MM.1S (cell line): ENCODE measurements at places on chromosomes 7 and 10.

- H3K27me3 ChIP-seq = no peaks in the 10 kb centered on the region
- no peaks in the 10 kb centered on the region for H3K36me3 ChIP-seq
- H3K4me3 ChIP-seq = no peak overlapping the region
- no peak overlapping the region for H3K27ac ChIP-seq
Measured at GRCh38 chr7:95840953-95841950, 68.9 kb downstream of the DYNC1I1 start.

- no peaks in the 10 kb centered on the region for H3K4me1 ChIP-seq
- no peak overlapping the region for H3K27ac ChIP-seq
Measured at GRCh38 chr10:19828278-19829049, 12.2 kb downstream of the PLXDC2 start.

DNA sequence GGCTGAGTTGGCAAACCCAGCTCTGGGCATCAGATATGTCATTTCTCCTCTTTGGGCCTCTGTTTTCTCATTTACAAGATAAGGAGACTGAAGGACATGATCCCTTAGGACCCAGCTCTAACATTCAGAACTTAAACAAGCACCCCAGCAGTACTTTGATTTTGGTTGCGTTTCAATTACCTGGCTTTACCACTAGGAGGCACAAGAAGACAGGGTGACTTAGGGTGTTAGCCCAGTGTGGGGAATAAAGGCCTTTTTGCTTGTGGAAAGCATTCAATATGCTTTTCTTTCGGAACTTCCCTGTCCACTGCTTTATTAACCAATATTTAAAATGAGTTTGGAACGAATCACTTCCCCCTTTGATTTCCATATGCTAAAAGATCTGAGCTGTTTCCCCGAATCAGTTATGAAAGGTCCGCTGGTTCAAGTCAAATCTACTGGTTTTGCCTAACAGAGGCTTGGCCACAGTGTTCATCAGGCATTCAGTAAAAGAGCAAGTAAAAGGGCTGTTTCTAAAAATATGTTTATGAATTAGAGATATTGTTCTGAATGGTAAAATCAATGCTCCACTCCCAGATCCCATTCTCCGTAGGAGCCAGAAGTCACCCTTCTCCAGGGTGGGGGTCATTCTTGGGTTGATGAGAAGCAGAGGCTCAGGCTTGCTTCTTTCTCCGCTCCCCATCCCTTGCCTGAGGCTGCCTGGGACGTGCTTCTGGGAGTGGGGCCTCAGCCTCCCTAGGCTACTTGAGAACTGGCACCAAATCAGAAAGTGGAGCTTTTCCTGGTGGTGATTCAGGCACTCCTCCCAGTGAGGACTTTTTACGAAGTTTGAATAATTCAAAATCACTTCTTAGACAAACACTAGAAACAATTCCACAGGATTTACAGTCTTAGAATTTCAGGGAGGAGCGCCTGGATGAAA lies 105.5 kb downstream of the MYOF start:
- H3K36me3 ChIP-seq = no peaks in the 10 kb centered on the region
- H3K4me1 ChIP-seq = no peaks in the 10 kb centered on the region
- no peak overlapping the region for H3K27ac ChIP-seq
- H3K4me3 ChIP-seq = no peak overlapping the region
- DNase-seq = peak; percentile 67

GRCh38 chr7:128384726-128385125 lies 23.2 kb upstream of the PRRT4 start:
- no peaks in the 10 kb centered on the region for H3K4me1 ChIP-seq
- H3K27me3 ChIP-seq = peaks cover 5% of the 10 kb centered on the region
- no peak overlapping the region for H3K27ac ChIP-seq
- no peak overlapping the region for H3K4me3 ChIP-seq
- no peaks in the 10 kb centered on the region for H3K36me3 ChIP-seq

GRCh38 chr7:152959610-152960009 lies 200.1 kb downstream of the ACTR3B start:
- no peak for DNase-seq
- H3K27me3 ChIP-seq = no peaks in the 10 kb centered on the region
- H3K4me3 ChIP-seq = no peak overlapping the region
- H3K4me1 ChIP-seq = no peaks in the 10 kb centered on the region

DNA sequence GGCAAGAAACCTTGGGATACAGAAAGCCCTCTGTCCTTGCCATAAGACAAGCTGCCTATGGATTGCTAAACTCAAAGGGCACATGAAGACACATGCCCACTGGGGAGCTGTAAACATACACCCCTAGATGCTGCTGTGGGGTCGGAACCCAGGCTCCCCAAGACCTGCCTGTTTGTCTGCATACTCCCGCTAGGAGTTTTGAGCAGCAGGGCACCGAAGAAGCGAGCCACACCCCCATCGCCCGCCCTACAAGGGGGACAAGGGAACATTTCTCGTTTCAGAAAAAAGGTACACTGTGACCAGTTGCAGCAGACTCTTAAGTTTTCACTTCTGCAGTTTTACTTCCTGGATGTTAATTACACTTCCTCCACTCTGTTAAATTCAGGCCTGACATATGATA lies 680.2 kb upstream of the GHITM start:
- no peaks in the 10 kb centered on the region for H3K36me3 ChIP-seq
- DNase-seq = no peak
- no peak overlapping the region for H3K27ac ChIP-seq
- H3K4me3 ChIP-seq = no peak overlapping the region
- no peaks in the 10 kb centered on the region for H3K27me3 ChIP-seq
- no peaks in the 10 kb centered on the region for H3K4me1 ChIP-seq

DNA sequence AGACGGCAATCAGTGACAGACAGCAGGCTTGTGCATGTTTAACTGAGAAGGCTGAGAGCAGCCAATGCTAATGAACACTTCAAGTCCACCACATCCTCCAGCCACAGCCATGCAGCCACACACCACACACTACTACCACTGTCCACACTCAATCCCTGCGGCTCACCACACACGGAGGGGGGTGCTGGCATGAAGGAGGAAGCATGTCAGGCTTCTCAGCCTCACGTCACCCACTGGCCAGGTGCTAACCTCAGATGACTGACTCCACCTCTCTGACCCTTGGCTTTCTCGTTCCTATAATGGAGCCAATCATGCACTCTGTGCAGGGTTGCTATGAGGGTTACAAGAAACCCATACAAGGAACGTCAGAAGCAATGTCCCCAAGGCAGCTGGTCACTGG lies 165.4 kb upstream of the RNF32 start:
- H3K36me3 ChIP-seq = no peaks in the 10 kb centered on the region
- no peak overlapping the region for H3K4me3 ChIP-seq
- no peak for DNase-seq
- H3K4me1 ChIP-seq = no peaks in the 10 kb centered on the region
- 0 out of 2 replicates have a peak, but pooled peaks cover 8% of the 10 kb centered on the region for H3K27me3 ChIP-seq

GRCh38 chr10:122170802-122171201 lies 100.3 kb upstream of the BTBD16 start:
- H3K27ac ChIP-seq = no peak overlapping the region
- H3K36me3 ChIP-seq = no peaks in the 10 kb centered on the region
- H3K27me3 ChIP-seq = no peaks in the 10 kb centered on the region
- no peaks in the 10 kb centered on the region for H3K4me1 ChIP-seq
- no peak for DNase-seq
- no peak overlapping the region for H3K4me3 ChIP-seq

GRCh38 chr10:124389613-124390361 lies 28.9 kb downstream of the OAT start:
- peak overlapping the region; percentile 63 for H3K4me3 ChIP-seq
- no peaks in the 10 kb centered on the region for H3K4me1 ChIP-seq
- peak overlapping the region; percentile 20; the same call in 1 of the 2 replicates for H3K27ac ChIP-seq

DNA sequence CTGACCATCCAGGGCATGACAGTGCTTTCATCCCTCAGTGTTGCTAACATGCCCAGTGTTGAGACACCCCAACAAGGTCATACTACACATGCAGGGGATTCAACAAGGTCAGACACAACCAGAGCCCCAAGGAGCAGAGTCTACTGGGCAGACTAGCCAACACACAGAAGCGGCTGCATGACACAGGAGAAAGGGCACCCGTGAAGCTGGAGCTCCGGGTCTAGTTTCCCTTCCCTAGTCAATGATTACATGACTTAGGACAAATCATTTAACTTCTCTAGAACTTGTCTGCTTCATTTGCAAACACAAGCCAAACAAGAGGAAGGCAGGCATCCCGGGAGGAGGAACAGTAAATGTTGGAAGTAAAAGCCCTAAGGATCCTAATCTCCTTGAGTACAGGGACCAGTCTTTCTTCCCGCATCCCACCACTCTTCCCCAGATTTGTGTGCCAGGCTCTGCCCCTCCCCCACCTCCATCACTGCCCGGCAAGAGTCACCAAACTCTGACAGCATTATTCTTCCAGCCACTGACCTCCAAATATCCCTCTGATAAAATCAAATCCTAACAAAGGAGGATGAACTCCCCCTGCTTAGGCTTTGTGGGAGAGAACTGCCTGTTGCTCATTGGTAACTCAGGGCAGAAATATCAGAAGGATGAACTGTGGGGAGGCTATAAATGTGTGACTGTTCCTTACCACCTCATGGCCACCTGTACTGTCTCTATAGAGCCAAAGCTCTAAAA lies 104.3 kb downstream of the KCNMA1 start:
- no peak overlapping the region for H3K27ac ChIP-seq
- no peak overlapping the region for H3K4me3 ChIP-seq
- 0 out of 2 replicates have a peak, but pooled peaks cover 7% of the 10 kb centered on the region for H3K4me1 ChIP-seq
- H3K36me3 ChIP-seq = no peaks in the 10 kb centered on the region
- DNase-seq = no peak

DNA sequence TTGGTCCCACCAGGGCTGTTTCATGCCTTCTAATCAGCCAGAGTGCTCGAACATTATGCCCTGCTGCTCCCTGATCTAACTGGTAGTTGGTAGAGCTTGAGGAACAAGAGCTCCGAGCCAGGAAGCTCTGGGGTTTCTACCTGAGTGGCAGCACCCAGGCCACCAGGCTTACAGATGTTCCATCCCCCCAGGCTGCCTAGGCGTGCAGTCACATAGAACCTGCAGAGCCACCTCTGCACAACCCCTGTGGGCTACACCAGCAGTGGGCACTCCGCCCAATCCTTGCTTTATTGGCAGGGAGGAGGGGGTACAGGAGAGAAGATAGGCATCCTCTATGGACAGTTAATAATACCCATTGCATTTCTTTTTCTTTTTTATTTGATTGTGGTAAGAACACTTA lies 21.8 kb downstream of the MAP3K8 start:
- no peaks in the 10 kb centered on the region; the same call in 1 of the 2 replicates for H3K36me3 ChIP-seq
- no peaks in the 10 kb centered on the region for H3K27me3 ChIP-seq

- no peaks in the 10 kb centered on the region for H3K27me3 ChIP-seq
- no peaks in the 10 kb centered on the region for H3K4me1 ChIP-seq
- H3K27ac ChIP-seq = no peak overlapping the region
- DNase-seq = no peak
- H3K4me3 ChIP-seq = no peak overlapping the region
- H3K36me3 ChIP-seq = no peaks in the 10 kb centered on the region
Measured at GRCh38 chr7:108535744-108536143, 9.8 kb upstream of the PNPLA8 start.
